Left colon (tissue), 2 donors: ENCODE measurements at places on chromosomes 12 and 14.
A peak's percentile ranks its signal among the peaks of the same experiment; 100 is the strongest.

GRCh38 chr12:47071241-47071852 is 8.1 kb upstream of the PCED1B start:
- DNase-seq, result no peak

- no peak for DNase-seq
Observed at GRCh38 chr12:132513070-132513398, 23.1 kb downstream of the FBRSL1 start.

- no peak for DNase-seq
Observed at GRCh38 chr14:102187568-102188001, 47.9 kb downstream of the WDR20 start.

DNA sequence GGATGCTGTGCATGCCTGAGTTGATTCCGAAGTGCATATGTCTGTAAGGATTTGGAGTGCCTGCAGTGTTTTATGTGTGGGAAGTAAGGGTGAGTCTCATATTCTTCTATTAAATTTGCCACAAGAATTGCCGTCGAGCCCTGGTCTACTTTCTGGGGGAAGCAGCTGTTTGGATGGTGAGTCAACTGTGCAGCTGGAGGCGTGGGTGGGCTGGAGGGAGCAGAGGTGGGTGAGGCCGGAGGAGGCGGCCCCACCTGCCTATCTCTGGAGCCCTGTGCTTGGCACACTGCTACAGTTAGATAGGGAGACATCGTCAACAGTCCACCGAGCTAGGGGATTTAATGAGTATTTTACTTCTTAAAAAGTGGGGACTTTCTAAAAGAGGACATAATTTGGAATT is 9.7 kb downstream of the GLRX5 start:
- no peak for DNase-seq

GRCh38 chr12:6536894-6537579 is 2.7 kb downstream of the GAPDH start:
- DNase-seq, result no peak

DNA sequence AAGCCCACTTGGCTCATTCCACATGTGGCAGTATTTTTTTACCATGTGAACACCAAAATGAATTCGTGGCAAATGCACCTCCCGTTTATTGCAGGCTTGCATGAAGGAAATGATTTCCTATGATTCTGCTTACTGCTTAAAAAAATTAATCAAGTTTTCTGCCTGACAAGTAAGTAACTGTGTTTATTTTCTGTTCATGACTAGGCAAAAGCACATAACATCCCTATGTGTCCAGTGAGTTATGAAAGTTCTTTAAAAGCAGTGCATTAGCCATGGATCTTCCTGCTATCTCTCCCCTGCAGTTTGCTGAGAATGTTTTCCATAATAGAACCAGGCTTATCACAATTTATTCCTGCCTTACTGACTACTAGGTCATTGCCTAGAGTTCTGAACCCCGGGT is 20.4 kb downstream of the GPR65 start:
- DNase-seq, result no peak

DNA sequence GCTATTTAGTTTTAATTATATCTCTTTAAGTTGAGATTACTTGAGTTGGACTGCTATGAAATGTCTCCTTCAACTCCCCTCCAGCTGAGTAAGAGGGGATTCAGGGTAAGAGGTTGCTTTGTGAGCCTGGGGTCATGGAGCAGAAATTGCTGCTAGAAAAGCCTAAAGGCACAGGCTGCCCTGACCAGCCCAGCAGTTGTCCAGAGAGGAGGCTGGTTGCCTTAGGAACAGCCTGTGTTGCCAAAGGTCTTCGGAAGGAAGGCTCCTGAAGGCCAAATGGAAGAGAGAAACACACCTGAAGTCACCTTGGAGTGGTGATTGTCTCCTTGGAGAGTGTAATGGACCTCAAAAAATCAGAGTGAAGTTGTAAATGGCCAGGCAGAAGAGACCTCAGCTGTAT is 235.5 kb upstream of the PDE3A start:
- DNase-seq, result no peak

DNA sequence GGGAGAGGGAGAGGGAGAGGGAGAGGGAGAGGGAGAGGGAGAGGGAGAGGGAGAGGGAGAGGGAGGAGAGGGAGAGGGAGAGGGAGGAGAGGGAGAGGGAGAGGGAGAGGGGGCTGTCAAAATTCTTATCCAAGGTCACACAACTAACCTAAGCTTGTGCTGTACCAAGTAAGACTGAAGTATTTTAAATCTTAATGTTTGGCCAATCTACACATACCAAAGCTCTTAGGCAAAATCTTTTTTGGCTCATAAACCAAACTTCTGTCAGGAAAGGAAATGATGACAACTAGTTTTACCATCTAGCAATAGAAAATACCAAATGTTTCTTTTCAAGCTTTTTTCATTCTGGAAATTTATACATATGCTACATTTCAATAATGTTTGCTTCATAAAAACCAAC is 33.8 kb downstream of the CCDC38 start:
- no peak for DNase-seq

DNA sequence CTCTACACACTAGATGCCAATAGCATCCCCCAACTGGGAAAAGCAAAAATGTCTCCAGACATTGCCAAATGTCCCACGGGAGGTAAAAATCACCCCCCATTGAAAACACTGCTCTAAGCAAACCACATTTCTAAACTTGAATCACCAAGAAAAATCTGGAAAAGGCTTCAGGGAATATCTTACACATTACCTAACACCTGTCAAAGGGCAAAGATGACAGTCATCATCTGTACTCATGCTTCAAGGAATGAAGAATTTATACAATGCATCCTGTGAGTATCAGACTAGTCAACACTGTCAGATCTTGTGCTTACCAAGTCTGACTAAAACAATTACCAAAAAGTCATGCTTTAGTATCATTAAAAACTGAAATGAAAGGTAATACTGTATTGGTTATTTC is 161.6 kb upstream of the SOX5 start:
- DNase-seq, result no peak

DNA sequence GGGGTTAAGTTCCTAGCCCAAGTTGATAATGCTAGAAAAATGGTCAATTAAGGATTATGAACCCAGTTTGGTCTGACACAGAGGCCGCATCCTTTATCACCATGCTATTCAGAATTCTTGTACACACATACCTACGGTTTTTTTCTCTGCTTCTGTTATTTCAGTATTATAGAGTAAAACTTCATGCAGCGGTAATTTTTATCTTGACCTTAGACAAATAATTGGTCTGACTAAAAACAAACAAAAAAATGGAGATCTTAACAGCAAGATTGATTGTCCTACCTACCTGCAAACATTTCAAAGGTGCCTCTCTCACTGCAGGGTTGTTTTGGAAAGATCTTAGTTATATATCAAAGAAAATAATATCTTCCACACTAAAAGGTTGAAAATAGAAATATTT is 201.9 kb upstream of the PRICKLE1 start:
- no peak for DNase-seq

DNA sequence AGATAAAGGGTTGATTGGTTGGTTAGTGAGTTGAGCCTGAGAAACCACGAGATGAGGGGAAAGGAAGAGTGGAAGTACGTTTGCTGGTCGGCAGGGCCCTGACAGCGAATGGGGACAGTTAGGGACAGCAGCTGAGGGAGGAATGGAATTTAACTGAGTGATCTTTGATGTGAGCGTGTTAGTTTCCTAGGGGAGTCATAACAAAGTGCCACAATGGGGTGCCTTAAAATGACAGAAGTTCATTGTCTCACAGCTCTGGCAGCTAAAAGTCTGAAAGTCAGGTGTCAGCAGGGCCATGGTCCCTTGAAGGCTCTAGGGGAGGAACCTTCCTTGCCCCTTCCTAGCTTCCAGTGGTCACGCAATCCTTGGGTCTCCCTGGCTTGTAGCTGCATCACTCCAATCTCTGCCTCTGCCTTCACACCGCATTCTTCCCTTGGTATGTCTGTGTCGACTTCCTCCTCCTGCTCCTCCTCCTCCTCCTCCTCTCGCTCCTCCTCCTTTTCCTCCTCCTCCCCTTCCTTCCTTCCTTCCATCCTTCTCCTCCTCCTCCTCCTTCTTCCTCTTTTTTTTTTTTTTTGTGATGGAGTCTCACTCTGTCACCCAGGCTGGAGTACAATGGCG is 26.0 kb upstream of the RIN3 start:
- no peak for DNase-seq

GRCh38 chr14:93546642-93547041 is 115.9 kb downstream of the UNC79 start:
- DNase-seq, result no peak

GRCh38 chr12:25875661-25876060 is 82.8 kb upstream of the RASSF8 start:
- DNase-seq, result no peak

GRCh38 chr12:42855362-42855950 is 265.9 kb upstream of the PRICKLE1 start:
- no peak for DNase-seq

DNA sequence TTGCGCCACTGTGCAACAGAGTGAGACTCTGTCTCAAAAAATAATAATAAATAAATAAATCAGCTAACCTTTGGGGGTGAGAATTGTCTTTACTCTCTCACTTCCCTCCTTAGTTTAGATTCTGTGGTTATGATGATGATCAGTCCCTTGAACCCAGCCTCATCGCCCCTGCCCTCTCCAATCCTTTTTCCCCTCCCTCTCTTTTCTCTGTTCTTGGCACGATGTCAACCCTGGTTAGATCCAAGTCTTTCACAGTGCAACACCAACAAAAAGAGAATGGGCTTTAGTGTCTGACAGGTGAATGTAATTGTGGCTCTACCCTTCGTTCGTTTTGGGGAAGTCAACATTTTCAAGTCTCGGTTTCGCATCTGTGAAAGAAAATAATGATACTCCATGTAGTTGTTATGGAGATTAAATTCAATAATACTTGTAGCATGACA is 59.0 kb downstream of the NTN4 start:
- no peak for DNase-seq

DNA sequence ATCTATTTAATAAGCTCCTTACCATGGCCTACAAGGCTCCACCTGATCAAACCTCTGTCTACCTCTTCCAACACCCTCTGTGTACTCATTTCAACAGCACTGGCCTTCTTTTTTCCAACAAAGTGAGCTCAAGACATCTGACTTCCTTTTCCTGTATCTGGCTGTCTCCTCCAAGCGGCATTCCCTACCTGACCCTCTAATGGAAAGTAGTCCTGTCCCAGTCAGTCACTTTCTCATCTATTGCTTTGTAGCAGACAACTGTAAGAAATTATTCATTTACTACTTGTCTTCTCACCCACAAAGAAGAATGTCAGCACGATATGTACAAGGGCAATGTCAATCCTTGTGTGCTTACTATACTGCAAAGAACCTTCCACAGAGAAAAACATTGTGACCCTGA is 149.6 kb downstream of the MED13L start:
- no peak for DNase-seq

GRCh38 chr12:56374726-56375597 is 12.3 kb upstream of the APOF start:
- no peak for DNase-seq

DNA sequence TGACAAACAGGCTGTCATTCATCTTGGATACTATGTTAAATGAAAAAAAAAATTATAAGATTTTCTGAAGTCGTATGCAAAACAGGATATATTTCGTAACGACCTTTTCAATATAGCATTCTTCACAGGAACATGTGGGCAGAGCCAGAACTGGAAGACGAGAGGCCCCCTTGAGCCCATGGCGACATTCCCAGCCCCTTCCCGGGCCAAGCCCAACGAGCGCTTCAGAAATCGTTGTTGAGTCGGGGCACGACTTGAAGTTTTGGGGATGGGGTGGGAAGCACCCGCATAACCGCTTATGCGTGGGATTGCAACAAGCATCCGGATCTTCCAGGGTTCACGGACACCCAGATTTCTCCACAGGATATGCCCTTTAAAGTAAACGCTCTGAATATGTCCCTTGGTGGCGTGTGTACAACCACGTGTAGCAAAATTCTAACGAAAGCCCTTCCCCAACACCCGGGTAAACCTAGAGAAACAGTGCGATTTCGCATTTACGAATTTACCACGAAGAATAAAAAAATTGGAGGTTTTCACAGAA is 736 bp downstream of the C14orf39 start:
- no peak for DNase-seq

- DNase-seq, result no peak
Observed at GRCh38 chr14:96135285-96135684, 69.4 kb upstream of the BDKRB2 start.

DNA sequence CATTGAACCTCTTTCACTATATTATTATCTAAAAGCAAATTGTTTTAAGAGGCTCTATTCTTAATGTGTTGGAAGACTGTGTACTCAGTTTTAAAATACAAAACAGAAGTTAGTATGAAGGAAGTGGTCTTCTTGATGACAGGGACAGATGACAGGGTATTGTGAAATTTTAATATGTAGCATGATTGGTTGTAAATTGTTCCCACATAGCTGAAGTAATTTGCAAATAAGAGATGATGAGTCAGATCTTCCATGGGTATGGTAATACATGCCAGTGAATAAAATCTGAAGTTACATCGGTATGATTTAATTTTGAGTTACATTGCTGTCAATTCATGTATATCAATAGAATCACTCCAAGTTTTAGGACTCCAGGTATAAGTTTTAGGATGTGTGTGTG is 454.8 kb downstream of the AEBP2 start:
- DNase-seq, result no peak

DNA sequence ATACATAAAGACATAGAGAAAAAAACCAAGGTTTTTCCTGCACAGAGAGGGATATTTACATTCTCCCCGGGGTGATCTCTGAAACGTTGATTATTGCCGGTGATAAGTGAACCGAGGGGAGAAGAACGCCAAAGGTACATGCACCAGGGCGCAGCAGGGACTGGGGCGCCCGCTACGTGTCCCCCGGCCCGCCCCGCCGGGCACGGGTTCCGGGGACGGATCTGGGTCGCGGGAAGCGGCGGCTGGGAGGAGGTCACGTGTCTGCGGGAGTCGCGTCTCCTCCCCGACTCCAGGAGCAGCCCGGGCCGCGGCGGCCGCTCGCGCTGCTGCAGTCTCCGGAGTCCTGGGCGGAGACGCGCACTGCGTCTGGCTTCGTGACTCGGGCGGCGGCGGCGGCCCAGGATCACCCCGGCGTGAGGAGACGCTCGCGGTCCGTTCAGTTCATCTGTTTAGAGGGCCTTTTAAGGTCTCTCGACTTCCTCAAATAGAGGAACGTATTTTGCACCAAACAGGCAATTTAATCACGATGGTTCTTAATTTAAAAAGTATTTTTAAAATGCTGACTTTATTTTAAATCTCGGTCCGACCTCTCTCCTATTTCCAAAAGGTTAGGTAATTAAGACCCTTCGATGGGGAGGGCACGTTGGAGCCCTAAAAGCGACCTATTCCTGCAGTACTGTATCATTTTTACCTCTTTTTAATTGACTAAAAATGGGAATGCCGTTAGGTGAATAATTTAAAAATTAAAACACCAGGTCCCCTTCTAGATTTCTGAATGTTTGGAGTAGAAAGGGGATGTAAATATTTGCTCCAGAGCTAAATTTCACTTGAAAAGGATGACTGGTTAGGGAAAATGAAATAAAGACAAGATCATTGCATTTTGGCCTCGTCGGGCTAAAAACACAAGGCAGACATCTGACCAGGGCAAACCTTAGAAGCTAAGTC is 1.8 kb upstream of the BHLHE41 start:
- peak; percentile 87 for DNase-seq
